ENCODE measurements at places on chromosomes 16 and 17.

GRCh38 chr16:27318392-27319256 is 4.8 kb downstream of the IL4R start:
- DNase-seq, result peak; percentile 67

GRCh38 chr17:35906191-35906925 is 24.2 kb downstream of the RDM1 start:
- DNase-seq, result peak; percentile 77

- peak; percentile 97 for DNase-seq
Observed at GRCh38 chr17:83125515-83126274, 46.3 kb downstream of the METRNL start.

DNA sequence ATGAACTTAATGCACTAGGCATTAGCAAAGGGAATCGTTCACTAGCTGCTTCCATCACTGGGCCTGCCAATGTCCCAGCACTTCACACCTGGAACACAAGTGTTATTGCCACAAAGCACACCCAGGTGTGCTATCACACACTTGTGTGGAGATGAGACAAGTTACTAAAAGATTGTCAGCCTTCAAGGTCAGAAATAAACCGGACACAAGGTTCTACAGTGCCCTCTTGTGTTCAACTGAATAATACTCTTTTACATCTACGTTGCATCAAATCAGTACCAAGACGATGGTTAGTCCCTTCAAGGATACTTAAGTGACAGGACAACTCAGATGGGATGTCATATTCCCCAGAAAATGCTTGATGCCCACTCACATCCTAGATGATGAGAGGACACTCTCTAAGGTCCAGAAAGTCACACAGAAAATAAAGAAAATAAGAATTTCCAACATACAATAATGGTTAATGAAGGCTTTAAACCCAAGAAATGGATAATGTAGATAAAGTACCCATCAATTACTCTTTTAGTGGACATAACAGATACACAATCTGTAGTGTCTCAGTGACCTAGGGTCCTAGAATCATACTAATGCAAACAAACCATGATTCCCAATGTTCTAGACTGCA is 16.4 kb upstream of the GLG1 start:
- DNase-seq, result peak; percentile 88

- DNase-seq, result peak; percentile 90
Observed at GRCh38 chr17:10631048-10631700, 25.9 kb downstream of the MYH3 start.

DNA sequence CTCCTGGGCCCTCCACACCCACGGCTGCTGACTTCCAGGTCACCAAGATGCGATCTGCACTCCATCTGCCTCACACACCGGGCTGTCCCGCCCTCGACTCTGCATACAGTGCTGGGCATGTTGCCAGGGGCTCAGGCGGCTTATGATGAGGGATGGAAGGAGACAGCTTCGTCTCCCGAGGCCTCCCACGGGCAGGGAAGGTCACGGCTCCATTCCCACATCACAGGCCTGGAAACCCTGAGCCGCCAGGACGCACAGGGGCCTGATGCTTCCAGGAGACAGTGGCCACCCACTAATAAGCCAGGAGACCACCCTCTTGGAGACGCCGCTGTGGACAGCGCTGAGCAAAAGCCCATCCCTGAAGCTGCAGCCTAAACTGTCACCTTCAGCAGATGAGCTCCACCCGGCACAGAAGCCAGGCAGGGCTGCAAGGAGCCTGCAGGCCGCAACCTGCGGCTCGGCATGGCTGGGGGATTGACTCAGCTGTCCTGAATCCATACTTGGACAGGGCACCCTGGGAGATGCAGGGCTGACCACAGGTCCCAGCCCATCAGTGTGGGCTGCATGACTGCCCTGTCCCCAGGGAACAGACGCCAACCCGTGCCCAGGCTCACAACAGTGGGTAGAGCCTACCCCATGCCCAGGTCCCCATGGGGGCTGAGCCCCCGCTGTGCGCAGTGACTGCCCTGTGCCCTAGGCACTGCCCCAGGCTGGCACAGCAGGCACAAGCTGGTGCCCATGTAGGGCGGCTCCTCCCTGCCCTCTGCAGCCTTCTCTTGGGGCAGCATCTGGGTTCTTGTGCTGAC is 34.4 kb downstream of the SLC7A5 start:
- no peak for DNase-seq

DNA sequence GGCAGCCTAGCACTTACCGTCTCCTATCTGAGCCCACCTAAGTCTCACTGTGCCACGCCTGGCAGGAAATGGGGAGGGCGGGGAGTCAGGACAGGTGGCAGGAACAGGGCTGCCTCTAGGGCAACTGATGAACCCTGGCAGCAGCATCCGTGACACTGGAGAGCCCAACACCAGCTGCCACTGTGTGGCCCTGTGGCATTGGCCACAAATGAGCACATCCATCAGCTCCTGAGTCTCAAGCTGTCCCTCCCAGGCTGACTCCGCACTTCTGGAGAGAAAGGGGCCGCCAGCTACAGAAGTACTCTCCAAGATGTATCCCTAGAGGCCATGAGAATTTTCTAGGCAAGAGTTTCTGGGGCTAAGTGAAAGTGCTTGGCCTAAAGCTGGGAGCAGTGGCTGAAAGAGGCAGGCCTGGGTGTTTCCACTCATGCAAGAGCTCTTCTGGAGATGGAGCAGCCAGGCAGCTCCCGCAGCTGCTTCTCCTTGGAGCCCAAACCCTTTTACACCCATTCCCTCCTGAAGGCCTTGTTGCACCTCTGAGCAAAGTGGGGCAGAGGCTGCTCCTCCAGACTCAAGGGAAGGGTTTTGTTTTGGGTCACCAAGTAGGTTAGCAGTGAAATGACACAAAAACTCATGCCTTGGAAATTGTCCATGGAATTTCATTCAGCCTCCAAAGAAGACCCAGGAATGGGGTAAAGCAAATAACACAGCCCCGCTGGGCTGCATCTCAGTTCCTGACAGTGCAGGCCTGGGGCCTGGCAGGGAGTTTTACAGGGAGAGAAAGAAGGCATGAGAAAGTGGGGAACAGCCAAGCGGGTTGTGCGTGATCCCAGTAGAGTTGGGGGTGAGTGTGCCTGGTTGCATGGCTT is 25.8 kb downstream of the PEMT start:
- DNase-seq, result peak; percentile 93

- DNase-seq, result no peak
Observed at GRCh38 chr17:10216213-10216938, 18.0 kb upstream of the GAS7 start.

DNA sequence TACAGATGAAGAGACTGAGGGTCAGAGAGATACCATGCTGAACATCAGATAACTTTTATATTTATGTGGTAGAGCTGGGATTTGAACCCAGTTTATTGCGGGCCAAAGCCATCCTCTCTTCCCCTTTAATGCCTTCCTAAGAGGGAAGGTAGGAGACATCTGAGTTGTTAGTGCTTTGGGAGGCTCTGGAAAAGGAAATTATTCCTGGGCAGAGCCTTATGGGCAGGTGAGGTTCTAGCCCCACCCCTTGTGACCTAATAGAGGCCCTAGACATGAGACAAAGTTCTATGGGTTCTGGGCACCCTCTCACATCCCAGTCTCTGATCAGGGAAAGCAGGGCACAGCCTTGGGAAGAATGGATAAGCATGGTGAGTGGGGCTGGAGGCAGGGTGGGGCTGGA is at the start of gene C17orf50:
TSS of gene C17orf50 (plus strand) at position 301 of the 400 bp plus-strand sequence. CDS start at position 356, 55 bp downstream.
- no peak for DNase-seq

- DNase-seq, result peak; percentile 85
Observed at GRCh38 chr16:22397464-22397863, 23.0 kb upstream of the CDR2 start.

DNA sequence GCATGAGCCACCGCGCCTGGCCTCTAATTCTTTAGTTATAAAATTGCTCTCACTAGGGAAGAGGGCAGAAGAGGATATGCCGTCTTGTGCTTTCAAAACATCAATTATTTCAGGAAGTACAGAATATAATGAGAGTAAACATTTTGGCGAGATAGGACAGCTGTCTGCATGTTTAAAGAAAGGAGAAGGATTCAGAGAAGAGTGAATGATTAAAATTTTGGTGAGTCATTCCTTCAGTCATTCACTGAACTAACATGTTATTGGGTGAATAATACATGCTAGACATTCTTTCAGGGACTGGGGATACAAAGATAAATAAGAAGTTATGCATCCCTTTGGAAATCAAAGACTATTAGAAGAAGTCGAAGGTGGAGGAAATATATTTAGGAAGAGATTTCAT is 590.3 kb upstream of the GOT2 start:
- DNase-seq, result no peak

DNA sequence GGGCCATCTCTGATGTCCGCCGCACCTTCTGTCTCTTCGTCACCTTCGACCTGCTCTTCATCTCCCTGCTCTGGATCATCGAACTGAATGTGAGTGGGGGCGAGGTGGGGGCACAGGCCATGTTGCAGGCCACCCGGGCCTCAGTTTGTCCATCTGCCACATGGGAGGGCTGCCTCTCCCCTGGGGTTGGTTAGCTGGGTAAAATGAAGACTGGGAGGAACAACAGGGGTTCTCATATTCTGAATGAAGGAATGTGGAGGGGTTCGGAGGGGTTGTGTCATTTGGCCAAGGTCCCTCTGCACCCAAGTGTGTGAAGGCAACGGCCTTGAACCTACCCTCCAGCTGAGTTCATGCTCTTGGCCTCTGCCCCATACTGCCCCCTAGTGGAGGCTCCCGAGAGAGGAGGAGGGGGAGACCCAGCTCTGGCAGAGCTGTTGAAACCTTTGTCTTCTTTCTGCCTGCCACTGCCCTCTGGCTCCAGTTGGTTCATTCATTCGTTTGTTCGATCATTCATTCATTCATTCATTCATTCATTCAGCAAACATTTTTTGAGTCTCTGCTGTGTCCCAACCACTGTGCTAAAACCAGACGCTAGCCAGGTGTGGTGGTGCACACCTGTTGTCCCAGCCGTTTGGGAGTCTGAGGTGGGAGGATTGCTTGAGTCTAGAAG is 11.4 kb upstream of the TCAP start:
- DNase-seq, result peak; percentile 98

DNA sequence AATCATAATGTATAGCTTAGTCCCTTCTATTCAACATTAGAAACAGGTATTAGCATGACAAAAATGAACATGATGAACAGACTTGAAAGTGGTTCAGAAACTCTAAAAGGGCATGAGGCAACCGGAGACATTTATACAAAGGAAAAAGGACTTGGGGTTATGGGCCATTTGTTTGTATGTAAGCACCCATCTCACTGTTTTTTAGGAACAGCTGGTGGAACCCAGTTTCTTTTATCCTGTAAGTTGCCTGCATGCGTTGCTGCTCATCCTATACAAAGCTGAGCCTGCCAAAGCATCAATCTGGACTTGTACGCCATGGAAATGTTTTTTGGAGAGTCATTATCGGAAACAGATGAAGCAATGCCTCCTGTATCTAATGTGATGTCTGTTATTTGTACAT is 72.3 kb upstream of the NACA2 start:
- DNase-seq, result no peak

DNA sequence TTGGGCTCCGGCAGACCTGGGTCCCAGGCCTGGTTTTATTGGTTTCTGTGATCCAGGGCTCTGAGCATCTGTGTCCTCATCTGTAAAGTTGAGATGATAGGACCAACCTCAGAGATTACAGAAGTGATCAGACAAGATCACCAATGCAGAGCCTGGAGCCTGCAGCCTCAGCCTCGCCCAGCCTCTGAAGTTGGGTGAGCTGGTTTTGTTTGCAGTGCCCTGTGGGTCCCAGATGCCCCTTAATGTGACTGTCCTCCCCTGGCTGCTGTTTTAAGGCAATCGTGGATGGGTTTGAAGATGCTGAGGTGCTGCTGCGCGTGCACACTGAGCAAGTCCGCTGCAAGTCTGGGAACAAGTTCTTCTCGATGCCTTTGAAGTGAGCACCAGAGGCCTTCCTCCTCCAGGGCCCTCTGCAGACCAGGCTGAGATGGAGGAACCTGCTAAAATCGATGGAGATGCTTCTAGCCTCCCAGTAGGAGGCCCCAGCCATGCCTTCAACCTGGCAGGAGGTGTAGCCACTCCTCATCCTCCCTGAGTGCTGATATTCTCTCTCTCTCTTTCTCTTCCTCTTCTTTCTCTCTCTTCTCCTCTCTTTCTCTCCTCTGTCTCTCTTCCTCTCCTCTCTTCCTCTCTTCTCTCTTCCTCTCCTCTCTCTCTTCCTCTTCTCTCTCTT is 5.6 kb upstream of the MMP15 start:
- peak; percentile 26 for DNase-seq

DNA sequence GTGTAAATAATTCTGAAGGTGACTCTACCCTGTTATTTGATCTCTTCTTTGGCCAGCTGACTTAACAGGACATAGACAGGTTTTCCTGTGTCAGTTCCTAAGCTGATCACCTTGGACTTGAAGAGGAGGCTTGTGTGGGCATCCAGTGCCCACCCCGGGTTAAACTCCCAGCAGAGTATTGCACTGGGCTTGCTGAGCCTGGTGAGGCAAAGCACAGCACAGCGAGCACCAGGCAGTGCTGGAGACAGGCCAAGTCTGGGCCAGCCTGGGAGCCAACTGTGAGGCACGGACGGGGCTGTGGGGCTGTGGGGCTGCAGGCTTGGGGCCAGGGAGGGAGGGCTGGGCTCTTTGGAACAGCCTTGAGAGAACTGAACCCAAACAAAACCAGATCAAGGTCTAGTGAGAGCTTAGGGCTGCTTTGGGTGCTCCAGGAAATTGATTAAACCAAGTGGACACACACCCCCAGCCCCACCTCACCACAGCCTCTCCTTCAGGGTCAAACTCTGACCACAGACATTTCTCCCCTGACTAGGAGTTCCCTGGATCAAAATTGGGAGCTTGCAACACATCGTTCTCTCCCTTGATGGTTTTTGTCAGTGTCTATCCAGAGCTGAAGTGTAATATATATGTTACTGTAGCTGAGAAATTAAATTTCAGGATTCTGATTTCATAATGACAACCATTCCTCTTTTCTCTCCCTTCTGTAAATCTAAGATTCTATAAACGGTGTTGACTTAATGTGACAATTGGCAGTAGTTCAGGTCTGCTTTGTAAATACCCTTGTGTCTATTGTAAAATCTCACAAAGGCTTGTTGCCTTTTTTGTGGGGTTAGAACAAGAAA is 5.1 kb downstream of the STH start:
- DNase-seq, result peak; percentile 64

DNA sequence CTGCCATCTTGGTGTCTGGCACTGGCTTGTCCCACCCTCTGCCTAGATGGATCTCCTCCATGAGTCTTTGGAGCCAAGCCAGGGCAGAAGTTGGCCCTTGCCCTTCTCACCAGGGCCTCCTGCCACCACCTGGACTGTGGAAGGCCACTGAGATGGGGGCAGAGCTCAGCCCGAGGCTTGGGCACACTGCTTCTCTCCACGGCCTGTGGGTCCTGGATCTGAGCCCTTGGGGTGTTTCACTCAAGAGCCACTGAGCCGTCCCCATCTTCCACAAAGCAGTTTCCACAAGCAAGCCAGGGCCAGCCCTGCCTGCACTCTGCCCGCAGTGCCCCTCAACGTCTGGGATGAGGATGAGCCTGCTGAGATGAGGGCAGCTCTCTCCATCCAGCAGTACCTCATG is 16.7 kb upstream of the CD300A start:
- peak; percentile 43 for DNase-seq
